Activated CD4-positive, alpha-beta T cell treated with anti-CD3 and anti-CD28 coated beads, Interleukin-2, amount 50 U/mL, for 48 hours (primary cell): ENCODE measurements at places on chromosomes 4 and X.

- no peak for DNase-seq
These were observed 283.6 kb downstream of the CFAP299 start for GRCh38 chr4:80619070-80619674.

DNA sequence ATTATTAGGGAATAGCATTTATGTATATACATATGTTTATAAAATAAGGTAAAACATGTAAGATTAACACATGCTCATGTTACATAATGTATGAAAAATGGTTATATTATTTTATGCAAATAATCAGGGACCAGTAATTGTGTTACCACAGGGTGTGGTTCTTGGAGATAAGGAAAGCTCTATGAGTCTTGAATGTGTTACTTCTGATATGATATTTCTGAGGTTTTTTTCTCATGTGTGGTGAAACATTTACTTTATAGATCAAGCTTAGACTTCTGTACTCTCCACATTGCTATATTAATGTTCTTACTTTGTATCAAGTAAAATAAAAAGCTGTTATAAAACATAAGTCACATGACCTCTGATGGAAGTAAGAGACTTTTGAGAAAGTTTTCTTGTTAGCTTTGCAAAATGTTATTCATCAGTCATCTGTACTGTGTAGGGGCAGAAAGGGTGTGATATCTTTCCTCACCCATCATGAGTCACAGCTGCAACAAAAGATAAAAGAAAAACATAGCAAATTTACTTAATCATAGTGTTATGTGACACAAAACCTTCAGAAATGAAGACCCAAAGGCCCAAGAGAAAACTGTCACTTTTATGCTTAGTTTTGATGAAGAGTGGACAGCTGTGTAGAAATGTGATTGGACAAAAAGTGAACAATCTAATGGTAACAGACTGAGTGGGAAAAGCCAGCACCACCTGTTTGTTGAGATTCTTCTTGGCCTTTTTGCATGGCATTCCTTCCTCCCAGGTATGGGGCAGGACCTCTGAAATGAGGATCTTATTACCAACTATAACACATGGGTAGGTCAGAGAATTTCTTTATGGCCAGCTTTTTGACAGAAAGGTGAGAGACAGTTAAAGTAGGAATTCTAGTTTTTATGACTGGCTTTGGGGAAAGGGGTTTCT, 632.3 kb downstream of the PDHA2 start:
- DNase-seq = no peak

DNA sequence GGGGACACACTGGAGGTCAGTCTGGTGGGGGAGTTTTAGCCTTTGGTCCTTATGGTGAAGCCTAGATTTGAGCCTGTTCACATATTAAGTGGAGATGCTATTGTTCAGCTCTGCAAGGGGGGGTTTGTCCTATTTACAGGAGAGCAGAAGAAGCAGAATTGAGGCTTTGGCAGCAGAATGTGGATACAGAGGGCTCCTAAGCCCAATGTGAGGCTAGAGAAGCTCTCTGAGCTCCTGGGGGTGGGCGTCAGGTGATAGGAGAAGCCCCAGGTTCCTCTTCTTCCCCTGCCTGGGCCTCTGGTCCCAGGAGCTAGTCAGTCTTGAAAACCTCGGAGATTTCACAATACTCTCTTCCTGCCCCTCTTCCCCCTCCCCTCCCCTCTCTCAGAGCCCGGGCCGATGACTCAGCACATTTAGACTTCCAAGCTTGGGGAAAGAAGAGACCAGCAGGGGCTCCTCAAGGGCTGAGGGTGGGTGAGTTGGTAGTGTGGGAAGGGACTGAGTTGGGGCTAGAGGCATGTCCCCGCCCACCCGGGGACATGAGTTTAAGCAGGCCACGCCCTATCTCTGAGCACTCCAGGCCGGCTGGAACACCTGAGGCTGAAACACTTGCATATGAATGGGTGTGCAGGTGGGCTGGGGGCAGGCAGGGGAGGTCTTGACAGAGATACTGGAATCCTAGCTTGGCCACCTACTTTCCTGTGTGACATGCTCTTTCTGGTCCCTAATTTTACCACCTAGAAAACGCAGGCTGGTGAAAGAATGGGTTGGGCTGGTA, 3.4 kb downstream of the TFE3 start:
- DNase-seq = peak; percentile 49

DNA sequence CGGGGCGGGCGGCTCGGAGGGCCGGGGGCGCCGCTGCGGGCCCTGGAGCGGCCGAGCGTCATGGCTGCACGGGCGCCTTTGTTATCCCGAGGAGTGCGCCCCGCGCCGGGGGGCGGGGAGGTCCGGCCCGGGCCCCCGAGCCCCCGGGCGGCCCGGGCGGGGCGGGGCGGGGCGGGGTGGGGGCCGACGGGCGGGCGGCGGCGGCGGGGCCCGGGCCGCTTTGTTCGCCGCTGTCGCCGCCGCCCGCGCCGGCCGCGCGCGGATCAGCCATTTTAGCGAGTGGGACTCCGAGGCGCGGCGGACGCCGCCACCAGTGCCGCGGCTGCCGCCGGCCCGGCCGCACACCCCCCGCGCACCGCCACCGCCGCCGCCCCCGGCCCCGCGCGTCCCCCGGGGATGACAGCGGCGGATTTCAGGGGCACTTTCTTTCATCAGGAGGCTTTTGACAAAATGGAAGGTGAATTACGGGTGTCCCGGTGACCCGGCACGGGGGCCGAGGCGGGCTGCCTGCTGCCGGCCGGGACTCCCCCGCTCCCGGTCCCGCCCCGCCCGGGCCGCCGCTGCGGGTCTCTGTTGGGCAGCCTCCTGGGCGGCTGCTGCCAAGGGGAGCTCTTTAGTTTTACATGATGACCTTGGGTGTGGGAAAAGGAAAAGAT, 1.2 kb downstream of the HMGB3 start:
- DNase-seq = peak; percentile 5

- DNase-seq = no peak
These were observed 650.3 kb upstream of the FAM241A start for GRCh38 chr4:111494971-111495370.

- DNase-seq = no peak
These were observed 24.9 kb downstream of the LHFPL1 start for GRCh38 chrX:112654871-112655270.

DNA sequence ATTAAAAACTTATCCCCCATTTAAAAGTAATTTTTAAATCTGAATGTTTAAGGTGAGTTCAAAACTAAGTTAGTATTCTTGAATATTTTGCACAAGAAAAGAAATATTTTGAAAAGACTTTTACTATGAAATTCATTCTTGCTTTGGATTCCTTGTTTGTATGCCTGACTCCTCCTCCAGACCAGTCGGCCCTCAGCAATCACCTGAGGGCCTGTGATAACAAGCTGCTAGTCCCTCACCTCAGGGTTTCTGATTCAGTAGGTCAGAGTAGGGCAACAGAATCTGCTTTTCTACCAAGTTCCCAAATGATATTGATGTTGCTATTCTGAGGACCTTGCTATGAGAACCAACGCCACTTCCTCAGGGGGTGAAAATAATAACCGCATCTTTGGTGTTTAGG, 154.7 kb downstream of the CDS1 start:
- no peak for DNase-seq

DNA sequence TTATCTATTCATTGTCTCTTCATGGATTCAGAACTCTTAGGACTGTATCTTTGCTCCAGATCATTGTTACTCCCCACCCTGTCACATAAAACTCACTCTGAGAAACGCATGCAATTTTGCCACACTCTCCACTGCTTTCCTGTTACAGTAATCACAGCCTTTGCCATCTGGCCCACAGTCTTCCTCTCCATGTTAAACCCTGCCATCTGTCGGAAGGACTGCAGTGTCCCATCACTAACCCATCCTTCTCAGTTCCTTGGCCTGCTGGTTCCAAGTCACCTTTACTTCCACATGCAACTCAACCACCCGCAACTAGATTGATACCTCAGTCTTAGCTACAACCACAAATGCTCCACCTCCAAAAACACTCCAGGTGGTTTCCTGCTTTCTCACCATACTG, 308.7 kb upstream of the FAM241A start:
- DNase-seq = no peak

DNA sequence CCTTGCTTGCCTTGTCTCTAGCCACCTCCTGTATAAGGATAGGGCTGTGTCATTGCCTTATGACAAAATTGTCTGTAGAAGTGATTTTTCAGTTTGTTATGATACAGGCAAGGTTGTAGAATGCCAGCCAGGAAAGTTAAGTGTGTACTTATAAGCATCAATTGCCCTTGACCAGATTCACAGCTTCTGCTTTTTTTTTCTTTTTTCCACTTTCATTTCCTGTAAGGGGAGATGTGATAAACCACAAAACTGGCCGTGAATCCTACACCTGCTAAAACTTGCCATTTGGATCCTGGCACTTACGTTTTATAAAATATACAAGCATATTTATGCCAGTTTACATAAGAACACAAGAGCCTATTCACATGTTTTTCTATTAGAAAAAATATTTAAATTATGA, 35.0 kb upstream of the BMPR1B start:
- no peak for DNase-seq

DNA sequence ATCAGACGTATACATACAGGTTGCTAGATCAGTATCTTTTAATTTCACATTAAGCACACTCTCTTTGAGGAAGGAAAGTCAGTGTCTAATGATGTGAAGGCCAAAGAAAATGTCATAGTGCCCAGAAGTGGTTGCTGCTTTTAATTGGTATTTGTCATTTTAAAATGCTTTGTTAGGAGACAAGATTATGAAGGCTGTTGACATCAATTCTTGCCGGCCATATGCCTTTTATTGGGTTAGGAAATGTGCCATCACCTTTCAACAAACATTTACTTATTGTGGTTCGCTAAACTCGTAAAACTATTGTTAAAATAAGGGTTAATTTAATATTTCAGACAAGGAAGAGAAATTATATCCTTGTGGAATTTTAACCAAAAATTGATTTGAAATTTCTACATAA, 32.2 kb downstream of the NFKB1 start:
- DNase-seq = no peak

DNA sequence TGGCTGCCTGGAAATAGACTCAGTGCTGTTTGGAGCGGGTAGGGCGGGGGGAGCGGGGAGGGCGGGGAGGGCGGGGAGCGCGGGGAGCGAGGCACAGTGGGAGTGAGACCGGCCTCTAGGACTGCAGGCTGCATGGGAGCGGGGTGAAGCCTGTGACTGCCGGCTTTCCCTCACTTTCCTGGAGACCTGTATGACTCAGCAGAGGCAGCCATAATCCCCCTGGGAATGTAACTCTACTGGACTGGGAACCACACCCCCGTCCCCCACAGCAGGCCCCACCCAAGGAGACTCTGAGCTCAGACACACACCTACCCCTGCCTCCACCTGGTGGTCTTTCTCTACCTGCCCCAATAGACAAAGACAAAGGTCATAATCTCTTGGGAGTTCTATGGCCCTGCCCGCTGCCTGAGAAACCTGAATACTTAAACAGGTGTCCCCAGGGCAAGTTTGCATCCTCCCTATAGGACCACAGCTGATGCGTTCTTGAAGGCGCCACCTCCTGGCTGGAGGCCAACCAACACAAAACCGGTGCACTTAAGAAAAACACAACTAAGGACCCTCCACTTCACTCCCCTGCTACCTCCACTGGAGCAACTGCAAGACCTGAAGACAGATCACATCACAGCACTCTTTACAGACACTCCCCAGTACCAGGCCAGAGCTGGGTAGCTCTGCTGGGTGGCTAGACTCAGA, 18.0 kb downstream of the HDAC8 start:
- no peak for DNase-seq

GRCh38 chr4:45442466-45442865, 681.4 kb downstream of the GABRG1 start:
- no peak for DNase-seq

DNA sequence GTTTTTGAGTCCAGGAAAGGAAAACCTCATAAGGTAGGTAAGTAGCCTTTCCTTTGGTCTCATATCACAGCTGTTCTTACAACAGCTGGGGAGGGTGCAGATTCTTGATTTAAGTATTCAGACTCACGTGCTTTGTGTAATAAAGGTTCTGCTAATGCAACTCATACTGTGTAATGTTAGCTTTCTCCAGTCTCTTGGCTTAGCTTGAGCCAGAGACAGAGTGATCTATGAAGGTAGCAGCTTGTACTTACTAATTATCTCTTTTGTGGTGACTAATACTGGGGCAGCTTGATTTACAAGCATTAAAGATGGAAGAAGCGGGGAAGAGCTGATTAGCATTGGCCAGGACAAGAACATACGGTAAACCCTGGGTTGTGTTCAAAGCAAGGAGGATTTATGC, 80.3 kb downstream of the LNX1 start:
- DNase-seq = no peak

DNA sequence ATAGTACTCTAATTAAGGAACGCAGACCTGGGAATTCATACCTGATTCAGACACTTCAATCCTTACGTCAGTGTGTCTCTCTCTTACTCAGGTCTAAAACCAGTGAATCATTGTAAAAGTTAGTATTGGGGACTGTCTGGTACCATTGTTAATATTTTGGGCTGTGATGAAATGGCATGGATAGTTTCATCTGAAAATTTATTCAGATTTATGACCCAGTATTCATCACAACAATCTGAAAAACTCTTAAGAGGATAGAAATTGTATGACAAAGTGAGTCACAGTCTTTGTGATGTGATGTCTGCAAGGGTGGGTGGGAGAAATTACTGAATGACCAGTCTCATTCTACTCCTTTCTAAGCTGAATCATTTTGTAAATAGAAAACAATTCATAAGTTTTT, 10.3 kb downstream of the FGF2 start:
- DNase-seq = no peak

- DNase-seq = peak; percentile 30
These were observed 168.9 kb downstream of the ZNF674 start for GRCh38 chrX:46376246-46376885.

DNA sequence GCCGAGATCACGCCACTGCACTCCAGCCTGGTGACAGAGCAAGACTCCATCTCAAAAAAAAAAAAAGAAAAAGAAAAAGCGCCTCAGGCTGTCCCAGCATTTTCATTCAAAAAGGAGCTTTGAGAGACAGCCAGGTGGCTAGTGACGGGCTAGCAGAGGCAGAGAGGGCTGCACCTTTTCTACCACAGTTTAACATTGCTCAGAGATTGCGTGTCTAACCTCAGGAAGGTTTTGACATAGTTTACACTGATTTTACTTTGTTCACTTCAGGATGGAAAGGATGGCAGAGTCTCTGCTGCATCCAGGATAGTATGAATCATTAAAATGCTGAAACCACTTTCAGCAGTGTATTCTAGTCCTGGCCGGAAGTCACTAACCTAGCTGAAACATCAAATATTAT, 28.1 kb downstream of the ZFP42 start:
- DNase-seq = no peak

DNA sequence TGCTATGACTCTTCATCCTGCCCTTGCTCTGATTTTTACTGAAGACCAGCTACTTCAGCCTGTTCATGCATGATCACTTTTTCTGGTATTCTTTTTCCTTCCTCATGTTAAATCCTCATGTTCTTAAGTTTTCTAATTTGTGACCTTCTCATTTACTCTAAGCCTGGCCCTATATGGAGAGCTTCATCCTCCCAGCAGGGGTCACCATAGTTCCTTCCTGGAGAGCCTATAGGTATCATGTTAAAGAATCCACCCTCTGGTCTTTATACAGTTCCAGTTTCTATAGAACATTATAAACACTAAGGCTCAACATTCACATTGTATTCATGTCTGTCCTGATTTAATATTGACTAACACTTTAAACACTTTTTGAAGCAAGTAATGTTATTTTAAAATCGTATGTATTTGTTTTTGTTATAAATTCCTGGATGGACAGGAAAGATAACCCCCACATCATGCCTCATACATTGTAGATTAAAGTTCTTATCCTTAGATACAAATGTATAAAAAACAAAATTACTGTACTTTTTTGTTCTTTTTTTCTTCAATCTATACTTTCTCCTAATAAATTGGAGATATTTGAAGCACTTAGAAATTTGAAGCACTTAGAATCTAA, 53.8 kb upstream of the OTUD4 start:
- peak; percentile 61 for DNase-seq

- DNase-seq = no peak
These were observed 31.9 kb downstream of the CPEB2 start for GRCh38 chr4:15034071-15034764.
